ENCODE measurements at places on chromosomes 11 and 22.

GRCh38 chr11:70680781-70681281, 282.5 kb downstream of the CTTN start:
- DNase-seq: no peak

- DNase-seq: no peak
Observed at GRCh38 chr11:60867871-60868681, 734 bp downstream of the ZP1 start.

- DNase-seq: no peak
Observed at GRCh38 chr11:73971175-73971719, 11.4 kb downstream of the UCP2 start.

DNA sequence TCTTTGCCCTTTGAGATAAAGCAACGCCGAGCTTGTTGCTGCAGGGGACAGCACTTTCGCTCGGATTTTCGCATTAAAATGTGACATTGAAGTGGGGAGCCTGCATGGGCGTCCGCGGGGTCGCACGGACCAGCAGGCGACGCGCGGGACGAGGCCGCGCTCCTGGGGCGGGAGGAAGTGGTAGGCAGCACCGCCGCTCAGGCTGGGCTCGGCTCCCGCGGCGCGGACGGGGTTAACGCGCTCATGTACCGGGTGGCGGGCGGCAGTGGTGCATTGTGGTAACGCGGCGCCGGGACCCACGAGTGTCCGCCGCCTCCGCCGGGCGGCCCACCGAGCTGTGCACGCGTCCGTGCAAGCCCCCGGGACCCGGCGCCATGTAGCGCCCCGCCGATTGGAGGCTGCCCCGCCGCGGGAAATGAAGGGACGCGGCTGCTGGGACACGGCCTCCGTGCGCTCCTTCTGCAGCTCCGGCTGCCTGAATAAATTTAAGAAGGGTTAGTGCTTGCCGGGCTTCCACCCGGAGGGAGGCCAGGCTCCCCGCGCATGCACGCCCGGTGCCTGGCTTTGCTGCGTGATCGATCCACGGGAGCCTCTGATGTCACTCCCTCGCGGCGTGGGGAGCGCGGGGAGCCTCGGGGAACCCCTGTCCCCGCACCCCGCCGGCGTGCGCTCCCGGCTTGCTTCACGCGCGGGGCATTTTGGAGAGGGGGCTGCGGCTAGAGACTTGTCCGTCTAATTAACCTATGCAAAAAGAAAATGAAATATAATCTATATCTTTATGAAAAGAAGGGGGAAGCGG, 127.7 kb downstream of the OSBP2 start:
- no peak for DNase-seq

GRCh38 chr11:1305063-1305495, 4.4 kb downstream of the TOLLIP start:
- no peak for DNase-seq

- DNase-seq: peak; percentile 43
Observed at GRCh38 chr11:75563978-75564552, 2.0 kb downstream of the SERPINH1 start.

DNA sequence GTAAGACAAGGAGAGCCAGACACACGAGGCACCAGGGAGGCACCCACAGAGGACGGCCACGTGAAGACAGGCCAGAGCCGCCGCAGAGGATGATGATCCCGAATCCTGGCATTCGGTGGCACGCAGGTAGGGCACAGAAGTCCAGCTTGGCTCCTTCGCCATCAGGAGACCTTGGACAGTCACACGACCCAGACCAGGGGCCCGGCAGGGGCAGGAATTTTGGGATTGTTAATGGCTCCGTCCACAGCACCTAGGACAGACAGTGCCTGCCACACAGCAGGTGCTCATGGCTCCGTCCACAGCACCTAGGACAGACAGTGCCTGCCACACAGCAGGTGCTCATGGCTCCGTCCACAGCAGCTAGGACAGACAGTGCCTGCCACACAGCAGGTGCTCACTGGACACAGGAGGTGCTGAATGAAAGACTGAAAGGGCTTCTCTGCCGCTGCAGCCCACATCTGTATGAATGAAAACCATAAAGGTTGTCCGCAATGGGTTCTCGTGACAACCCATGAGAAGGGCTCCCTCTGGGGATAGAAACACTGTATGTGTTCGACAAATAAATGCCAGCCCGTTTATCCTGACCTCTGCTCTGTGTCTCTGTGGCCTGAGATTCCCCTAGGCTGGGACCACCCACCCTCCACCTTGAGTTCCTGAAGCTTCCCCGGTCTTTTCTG, 341.6 kb downstream of the CTTN start:
- no peak for DNase-seq

GRCh38 chr11:17277024-17277584, 565 bp downstream of the NUCB2 start:
- DNase-seq: peak; percentile 32

GRCh38 chr11:120134931-120135228, 3.0 kb downstream of the TRIM29 start:
- DNase-seq: no peak

GRCh38 chr22:31871480-31871879, 72.9 kb upstream of the YWHAH start:
- no peak for DNase-seq

- DNase-seq: no peak
Observed at GRCh38 chr22:50297510-50298265, 9.8 kb downstream of the PLXNB2 start.

GRCh38 chr11:10518123-10518522, 22.9 kb downstream of the RNF141 start:
- no peak for DNase-seq

GRCh38 chr11:72896431-72896830, 82.2 kb downstream of the ATG16L2 start:
- DNase-seq: no peak

GRCh38 chr11:86484795-86485166, 110.1 kb downstream of the CCDC81 start:
- DNase-seq: no peak

DNA sequence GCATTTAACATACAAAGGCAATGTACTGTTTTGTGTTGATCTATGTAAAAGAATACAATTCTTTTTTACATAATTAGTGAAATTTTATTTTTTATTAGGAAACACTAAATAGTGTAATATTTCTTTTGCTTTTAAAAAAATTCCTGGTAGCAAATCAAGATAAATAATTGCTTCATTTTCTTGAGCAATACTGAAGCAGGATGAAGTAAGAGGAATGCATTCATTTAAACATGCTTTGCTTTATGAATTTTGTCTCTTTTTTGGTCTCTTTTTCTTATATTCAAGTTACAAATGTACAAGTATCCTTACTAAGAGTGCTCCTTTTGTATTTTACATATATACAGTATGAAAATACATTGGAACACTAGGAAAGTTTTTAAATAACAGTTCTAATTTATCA, 144.4 kb upstream of the TEAD1 start:
- no peak for DNase-seq

- no peak for DNase-seq
Observed at GRCh38 chr11:124712392-124712791, 27.4 kb upstream of the NRGN start.

DNA sequence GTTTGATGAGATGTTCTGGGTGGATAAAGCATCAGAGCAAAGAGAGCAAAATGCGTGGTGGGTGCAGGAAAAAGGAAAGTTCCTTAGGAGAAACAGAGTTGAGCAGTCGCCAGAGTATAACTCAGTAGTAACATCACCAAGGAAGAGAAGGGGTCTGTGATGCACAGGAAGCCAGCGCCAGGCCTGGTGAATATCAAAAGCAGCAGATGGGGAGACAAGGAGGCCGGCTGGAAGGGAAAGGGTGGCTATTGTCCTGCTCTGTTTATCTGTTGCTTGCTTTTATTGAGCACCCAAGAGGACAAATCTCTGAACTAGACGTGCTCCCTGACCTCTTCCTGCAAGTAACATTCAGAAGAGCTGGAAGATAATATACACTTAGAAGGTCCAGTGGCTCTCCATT, 52.7 kb upstream of the GRAMD1B start:
- no peak for DNase-seq

DNA sequence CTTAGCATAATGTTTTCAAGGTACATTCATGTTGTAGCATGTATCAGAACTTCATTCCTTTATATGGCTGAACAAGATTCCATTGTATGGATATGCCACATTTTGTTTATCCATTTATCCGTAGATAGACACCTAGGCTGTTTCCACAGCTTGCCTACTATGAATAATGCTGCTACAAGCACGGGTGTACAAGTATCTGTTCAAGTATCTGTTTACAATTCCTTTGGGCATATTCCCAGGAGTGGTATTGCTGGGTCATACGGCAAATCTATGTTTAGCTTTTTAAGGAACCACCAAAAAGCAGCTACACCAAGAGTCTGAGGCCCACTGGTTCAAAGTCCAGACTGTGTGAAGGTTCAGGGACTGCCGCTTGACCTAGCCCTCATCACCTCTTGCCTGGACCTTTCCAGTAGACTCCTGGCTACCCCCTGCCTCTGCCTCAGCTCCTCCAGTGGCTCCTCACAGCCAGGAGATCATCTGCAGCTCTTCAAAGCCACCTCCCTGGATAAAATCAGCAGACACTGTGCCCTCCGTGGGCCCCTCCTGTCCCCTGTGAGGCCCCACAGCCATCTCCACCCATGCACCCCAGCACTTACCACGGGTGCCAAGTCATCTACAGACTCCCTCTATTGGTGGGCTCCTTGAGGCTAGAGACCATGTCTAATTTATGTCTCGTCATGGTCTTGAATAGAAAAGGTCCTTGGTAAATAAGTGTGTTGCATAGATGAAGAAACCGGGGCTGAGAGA, 160.3 kb downstream of the MN1 start:
- DNase-seq: no peak

- DNase-seq: peak; percentile 95
Observed at GRCh38 chr11:11843211-11843621, 1.4 kb downstream of the USP47 start.

GRCh38 chr11:43515090-43515489, 156.4 kb downstream of the TTC17 start:
- DNase-seq: no peak

DNA sequence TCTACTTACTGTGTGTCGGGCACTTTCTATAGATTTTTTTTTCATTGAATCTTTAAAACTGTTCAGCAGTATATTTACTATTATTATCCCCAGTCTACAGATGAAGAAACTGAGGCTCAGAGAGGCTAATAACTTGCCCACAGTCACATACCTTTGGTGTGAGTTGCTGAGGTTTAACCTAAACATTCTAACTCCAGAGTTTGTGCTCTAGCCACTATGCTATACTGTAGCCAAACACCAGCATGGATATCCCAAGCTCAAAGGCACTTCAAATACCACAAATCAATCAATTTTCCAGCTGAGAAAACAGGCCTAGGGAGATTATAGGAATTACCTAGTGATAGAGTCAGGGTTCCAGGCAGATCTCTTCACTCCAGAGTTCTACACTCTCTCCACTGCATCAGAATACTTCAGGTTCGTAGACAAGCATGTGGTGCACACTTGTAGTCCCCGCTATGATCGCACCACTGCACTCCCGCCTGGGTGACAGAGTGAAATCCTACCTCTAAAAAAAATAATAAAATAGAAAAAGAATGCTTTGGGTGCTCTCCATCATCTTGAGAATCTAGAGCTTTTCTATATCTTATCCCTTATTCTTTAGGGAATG, 20.4 kb upstream of the UPB1 start:
- no peak for DNase-seq

- DNase-seq: no peak
Observed at GRCh38 chr11:26150031-26150430, 181.9 kb upstream of the ANO3 start.

GRCh38 chr11:118447423-118447822, 11.1 kb downstream of the KMT2A start:
- no peak for DNase-seq

- no peak for DNase-seq
Observed at GRCh38 chr11:69443968-69444364, 37.5 kb upstream of the LINC01488 start.

DNA sequence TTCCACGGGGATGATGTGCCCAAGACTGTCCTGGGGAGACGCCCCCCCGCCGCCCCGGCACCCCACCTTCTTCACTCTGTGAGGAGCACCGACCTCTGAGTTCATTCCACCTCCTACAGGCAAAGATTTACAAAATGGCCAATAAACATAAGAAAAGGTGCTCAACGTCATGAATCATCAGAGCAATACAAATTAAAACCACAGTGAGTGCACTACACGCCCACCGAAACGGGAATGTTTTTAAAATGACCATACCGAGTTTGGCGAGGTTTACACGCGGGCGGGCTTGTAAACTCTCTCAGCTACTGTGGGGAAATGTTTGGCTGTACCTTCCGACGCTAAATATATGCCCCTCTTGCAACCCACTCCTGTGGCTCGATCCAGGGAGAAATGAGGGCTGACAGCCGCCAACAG, 7.9 kb downstream of the NPTXR start:
- DNase-seq: peak; percentile 29

GRCh38 chr22:19648419-19648929, 65.8 kb upstream of the SEPTIN5 start:
- DNase-seq: peak; percentile 25

DNA sequence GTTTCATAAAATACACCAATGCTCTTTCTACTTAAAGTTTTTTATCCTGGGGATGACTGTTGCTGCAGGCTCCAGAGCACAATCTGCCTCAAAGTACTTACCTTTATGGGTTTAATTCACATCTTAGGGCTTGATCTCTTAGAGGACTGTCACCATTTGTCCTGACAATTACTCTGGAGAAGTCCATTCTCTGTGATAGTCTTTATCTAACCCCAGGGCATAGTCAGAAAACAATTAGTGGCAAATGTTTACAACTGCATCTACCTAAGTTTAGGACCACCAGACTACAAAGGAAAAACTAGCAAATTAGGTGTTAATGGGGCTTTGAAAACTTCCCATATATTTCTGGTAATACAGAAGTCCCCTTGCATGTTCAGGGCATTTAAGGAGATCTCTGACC, 973.5 kb downstream of the JRKL start:
- no peak for DNase-seq

- no peak for DNase-seq
Observed at GRCh38 chr11:18374956-18375355, 19.4 kb upstream of the LDHA start.

GRCh38 chr11:10727146-10727851, 23.7 kb upstream of the CTR9 start:
- no peak for DNase-seq

DNA sequence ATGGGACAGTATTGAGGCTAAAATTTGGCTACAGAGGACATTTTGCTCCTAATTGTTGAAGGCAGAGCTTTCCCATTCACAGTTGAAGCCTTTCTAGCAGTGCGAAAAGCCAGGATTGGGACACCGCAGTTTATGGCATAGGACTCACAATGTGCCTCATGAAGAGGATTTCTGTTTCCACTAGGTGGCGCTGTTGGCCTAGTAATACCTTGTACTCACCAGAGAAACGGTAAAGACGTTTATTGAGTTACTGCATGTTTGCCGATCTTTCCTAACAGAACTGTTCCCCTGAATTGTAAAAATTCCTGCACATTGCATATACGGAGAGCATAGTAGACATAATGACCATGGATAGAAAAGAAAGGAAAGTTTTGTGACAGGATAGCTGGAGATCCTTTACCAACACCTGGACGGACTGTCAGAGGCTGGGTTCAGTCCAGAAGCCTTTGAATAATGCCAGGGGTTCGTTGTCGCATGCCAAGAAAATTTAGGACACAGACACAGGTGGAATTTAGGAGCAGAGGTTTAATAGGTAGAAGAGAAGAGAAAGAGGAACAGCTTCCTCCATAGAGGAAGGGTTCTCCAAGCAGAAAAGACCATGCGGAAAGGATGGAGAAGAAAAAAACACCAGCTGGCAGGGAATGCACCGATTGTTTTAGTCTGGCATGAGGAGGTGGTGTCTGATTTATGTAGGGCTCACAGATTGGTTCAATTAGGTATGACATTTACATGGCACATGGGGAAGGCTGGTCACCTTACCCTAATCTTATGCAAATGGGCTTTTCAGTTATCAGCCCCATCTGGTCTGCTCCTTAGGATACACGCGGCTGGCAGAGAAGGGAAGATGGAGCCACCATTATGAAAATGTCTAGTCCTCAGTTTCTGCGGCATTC, 10.8 kb upstream of the OR51D1 start:
- peak; percentile 65 for DNase-seq

- no peak for DNase-seq
Observed at GRCh38 chr22:50201191-50202129, 649 bp downstream of the SELENOO start.
